NCI-H82 (cell line): ENCODE measurements at places on chromosomes 1 and 21.

DNA sequence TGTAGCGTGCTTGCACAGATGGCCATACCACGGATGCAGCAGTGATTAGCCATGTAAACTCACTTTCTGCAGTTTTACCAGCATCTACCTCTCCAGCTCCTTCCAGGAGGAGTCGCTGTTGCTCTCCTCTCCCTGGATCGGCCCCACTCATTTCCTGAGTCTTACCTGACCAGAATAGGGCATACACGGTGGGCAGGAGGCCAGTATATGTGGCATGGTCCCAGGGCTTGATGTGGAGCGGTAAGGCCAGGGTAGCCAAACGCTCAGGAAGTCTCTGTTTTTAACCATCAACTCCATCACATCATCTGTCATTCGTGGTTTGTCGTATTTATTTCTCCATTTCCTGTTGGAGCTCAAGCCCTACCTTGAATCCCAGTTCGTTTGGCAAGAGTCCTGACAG, 163.4 kb upstream of the USP24 start:
- DNase-seq = peak; percentile 86

- DNase-seq = no peak
These were observed 9.1 kb downstream of the SMAP2 start for GRCh38 chr1:40382601-40383000.

GRCh38 chr1:200626853-200627534, 6.4 kb upstream of the KIF14 start:
- DNase-seq = no peak

GRCh38 chr1:38834937-38835827, 24.4 kb downstream of the RRAGC start:
- peak; percentile 95 for DNase-seq

DNA sequence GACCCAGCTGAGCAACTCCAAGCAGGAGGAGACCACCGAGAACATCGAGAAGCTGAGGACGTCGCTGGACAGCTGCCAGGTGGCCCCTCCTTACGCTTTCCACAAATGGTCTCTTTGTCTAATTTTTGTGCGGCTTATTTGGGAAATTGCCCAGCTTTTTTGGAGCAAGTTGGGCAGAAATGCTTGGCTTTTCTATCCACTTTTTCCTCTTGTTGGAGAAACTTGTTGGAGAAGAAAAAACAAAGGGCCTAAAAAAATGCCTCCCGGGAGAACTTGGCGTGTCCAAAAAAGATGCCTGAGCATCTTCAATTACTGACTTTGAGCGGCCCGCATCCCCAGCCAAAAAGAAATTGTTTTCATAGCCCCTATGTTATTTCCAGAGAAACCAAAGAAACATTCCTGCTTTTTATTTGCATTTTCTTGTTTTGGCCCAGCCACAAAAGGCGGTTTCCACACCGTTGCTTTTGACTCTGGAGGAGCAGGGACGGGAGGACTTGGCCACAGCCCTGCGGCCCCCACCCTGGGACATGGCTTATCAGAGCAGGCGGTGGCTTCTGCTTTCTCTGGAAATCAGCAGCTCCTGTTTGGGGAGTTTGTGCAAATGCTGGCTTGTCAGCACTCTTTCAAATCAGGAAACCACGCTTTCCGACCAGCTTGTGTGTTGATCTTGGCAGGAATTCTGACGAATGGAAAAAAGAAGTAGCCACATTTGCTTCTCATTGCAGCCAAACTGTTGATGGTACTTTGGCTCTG, 81.2 kb upstream of the EFHD2 start:
- no peak for DNase-seq

GRCh38 chr1:100868364-100868995, 26.2 kb downstream of the EXTL2 start:
- peak; percentile 48 for DNase-seq

GRCh38 chr1:202800742-202801141, 7.5 kb downstream of the KDM5B start:
- DNase-seq = no peak

DNA sequence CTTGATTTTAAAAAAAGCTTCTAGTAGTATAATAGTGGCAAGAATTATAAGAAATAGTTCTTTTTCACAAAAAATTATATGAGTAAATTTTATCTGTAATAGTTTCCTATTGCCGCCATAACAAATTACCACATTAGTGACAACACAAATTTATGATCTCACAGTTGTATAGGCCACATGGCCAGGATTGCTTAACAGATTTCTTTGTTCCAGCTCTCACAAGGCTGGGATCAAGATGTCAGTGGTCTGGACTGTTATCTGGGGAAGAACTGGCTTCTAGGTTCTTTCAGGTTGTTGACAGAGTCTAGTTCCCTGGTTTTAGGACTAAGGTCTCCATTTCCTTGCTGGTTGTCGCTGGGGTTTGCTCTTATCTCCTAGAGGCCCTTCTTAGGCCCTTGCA, 236.4 kb downstream of the USP25 start:
- DNase-seq = peak; percentile 38

- no peak for DNase-seq
These were observed 204.7 kb downstream of the BARHL2 start for GRCh38 chr1:90512441-90512840.

GRCh38 chr1:218931324-218931723, 242.4 kb upstream of the LYPLAL1 start:
- no peak for DNase-seq

DNA sequence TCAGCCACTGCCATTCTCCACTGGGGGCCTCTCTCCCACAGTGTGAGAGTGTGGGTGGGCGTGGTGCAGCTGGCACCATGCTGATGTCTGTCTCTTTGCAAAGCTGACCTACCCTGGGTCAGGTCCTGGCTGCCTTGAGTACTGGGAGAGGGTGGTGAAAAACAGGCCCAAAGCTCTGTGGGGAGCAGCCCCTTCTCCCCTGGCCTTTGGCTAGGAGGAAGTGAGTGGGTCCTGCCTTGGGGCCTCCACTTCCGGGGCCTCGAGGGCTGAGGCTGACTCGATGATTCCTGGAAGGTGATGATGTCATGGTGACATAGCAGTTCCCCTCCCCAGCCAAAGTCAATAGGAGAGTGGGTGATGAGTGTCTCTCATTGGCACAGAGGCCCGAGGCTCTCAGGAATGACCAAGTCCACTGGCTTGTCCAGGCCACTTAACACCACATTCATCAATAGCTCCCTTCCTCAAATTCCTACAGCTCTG, 53.0 kb downstream of the IER5 start:
- no peak for DNase-seq

- peak; percentile 80 for DNase-seq
These were observed 513 bp downstream of the PBX1 start for GRCh38 chr1:164559342-164560051.

DNA sequence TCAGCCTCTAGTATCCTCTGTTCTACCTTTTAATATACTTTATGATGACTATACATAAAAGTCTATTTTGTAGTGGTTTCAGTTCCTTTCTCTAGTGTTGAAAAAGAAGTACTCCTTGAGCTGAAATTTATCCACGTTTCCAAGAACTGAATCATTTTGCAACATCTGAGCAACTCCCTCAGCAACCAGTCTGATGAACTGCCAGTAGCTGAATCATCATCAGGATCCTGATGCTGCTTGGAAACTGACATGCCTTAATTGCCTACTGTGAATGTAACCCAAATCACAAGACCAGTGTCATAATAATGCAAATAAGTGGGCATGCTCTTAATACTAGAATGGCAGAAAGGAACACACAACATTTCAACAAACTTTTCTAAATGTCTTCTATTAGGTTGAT, 103.3 kb downstream of the CYYR1 start:
- no peak for DNase-seq

DNA sequence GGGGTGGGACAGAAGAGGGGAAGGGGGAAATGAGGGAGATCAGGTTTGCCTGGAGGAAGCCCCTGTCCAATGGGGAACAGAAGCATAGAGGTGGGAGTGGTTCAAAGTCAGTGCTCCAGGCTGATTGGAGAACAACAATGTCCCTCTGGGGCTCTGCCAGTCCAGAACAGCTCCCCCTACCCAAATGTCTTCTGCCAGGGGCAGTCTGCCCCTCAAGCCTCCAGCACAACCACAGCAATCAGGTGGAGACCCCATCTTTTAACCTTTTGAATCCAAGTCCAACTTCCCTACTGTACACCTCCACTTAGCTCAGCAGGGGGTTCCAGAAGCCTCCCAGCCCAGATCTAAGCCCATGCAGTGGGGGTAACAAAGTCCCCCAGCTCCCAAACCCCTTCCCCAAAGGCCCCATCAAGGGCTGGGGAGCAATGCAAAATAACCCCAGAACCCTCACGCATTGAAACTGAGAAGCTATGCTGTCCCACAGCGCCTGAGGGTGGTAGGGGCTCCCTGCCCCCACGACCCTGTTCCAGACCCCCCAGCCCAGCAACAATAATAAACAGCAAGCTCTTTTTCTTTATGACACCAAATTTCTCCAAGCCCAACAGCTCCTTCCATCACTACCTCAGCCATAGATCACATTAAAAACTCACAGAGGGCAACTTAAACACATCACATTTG, 3.3 kb downstream of the AHDC1 start:
- DNase-seq = peak; percentile 89

GRCh38 chr1:177289532-177289931, 118.8 kb downstream of the BRINP2 start:
- no peak for DNase-seq

- peak; percentile 77 for DNase-seq
These were observed 69.6 kb downstream of the SDCCAG8 start for GRCh38 chr1:243325305-243325890.

GRCh38 chr1:180918519-180918918, 5.8 kb downstream of the KIAA1614 start:
- DNase-seq = no peak

GRCh38 chr1:71655604-71656003, 574.8 kb upstream of the ZRANB2 start:
- no peak for DNase-seq

DNA sequence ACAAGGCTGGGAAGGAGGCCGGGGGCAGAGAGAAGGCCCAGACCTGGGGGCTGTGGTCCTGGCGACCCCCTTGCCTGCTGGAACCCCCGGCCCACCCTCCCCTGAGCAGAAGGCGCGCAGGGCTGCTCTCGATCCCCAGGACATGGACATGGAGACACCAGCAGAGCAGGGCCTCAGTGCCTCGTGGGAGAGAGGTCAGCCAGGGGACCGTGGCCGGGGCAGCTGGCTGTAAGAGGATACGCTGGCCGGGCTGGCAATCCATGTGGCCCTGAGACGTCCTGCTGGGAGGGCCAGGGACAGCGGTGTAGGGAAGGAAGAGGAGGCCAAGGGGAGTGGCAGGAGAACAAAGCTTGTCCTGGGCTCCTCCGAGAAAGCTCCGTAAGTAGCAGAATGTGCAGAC, 132.2 kb downstream of the CASZ1 start:
- no peak for DNase-seq

- DNase-seq = no peak
These were observed 40.2 kb upstream of the NLRP3 start for GRCh38 chr1:247375747-247376146.

DNA sequence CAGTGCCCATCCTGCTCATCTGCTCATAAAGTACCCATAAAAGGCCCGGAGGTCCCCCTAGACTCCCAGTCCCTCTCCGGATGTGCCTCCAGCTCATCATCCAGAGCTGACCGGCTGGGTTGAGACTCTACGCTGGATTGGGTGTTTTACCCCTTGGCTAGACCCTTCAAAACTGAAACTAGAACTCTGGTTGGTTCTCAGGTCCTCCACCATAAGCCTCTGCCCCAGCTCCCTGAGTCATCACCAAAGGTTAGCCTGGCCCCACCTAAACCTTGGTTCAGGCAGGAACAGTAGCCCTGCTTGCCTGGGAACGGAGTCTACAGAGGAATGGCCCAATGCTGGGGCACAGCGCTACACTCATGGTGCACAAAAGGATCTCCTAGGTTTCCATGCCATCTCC, 75.1 kb downstream of the TLR5 start:
- DNase-seq = no peak

DNA sequence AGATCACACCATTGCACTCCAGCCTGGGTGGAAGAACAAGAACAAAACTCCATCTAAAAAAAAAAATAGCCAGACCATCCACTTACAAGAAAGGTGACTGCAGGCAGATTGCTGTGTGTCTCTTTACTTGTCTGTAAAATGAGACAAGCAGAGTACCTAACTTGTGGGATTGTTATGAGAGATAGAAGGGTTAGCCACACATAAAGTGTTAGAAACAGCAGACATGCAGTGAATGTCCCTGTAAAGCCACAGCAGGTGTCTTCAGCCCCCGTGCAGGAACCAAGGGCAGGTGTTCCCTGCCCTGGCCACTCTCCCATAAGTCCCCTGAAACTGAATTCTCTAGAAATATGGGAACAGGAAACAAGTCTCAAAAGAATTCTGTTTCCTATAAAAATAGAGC, 40.8 kb upstream of the EFHD2 start:
- no peak for DNase-seq

DNA sequence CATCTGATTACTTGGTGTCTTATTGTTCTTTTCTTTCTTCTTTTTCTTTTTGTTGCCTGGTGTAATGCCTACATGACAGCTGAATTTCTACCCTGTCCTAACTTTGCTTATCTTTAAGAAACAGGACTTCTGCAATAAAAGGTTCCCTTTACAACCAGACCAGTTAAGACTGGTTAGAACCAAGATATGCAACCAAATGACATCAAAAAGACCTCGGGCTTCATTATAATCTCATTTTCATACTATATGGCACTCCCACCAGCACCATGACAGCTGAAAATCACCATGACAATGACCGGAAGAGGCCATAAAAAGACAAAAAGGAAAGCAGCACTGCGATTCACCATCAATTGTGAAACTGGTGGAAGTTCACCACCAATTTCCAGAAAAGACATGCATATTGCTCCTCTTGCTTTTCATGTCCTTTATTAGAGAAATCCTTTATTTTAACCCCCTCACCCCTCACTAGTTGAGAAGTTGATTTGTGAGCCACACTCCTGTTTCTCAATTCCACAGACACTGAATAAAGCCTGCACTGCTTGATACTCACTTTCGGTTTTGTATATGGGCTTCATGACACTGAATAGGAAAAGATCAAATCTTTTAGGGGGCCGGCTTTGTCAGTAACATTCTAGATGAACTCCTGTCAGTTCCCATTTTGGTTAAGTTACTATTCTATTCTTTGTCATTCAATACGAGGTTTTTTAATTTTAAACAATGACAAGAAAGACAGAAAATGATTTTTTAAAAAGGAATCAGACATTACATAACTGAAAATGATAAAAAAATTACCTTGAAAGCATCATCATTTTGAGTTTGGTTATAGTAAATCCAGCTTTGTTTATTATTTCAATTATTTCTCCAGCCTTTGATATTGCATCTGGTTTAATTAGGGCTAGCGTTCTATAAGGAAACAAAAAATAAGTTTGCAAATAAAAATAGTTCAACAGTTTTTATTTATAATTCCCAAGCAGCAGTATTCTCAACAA, 58.1 kb downstream of the NME7 start:
- no peak for DNase-seq

GRCh38 chr1:221182791-221183533, 303.7 kb downstream of the HLX start:
- DNase-seq = no peak

- peak; percentile 83 for DNase-seq
These were observed 639 bp upstream of the SPATA1 start for GRCh38 chr1:84505493-84506001.

DNA sequence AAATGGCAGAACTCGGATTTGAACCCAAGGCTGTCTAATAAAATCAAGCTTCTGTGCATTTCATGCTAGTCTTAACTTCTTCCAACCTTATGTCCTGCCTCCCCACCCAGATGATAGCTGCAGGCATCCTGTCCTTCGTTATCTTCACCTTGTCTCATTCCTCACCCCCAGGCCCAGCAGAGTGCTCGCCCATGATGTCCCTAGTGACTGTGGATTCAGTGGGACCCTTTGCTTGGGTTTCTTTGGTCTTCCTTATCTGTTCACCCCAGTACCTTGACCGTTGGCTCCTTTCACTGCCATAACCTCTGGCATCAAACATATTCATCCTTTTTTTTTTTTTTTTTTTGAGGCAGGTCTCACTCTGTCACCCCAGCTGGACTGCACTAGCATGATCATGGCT, 5.6 kb upstream of the BSDC1 start:
- no peak for DNase-seq

- no peak for DNase-seq
These were observed 8.8 kb upstream of the CDCP2 start for GRCh38 chr1:54161495-54162168.
